ENCODE measurements at places on chromosomes 7 and 10.
A peak's percentile ranks its signal among the peaks of the same experiment; 100 is the strongest.

GRCh38 chr10:121032460-121032859 is 181.3 kb downstream of the WDR11 start:
- DNase-seq, result no peak

DNA sequence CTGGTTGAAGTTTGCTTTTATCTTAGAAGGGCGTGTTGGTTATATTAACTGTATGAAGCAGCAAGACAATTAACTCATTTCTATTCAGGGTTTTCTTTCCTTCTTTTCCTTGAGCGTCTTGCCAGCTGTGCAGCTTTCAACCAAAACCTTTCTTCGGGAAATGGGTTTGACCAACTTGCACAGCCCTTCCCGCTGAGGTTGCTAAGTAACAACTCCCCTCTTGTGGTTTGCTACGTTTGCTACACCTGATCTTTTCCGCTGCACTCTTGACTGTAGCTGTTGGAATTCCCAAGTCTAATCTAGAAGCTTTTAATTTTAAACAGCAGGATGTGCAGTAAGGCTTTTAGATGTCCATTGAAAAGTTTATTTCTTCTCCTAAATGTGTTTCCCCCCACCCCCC is 116.9 kb downstream of the CDCA7L start:
- DNase-seq, result no peak

DNA sequence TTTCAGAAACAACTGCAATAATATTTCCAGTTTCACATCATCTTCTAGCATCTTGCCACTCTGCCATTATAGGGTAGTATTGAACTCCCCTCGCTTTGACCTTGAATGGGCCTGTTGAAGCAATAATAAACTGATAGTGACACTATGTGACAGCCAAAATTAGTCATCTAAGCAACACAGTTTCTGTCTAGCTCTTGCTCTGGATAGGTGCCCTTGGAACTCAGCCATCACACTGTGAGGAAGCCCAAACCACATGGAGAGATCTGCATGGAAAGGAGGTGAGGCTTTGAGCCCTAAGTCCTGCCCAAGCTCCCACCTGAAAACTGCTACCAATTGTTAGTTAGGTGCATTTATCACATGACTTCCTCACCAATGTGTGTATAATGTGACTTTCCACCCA is 18.1 kb upstream of the KCND2 start:
- no peak for DNase-seq

GRCh38 chr7:155984028-155984580 is 171.8 kb upstream of the SHH start:
- no peak for DNase-seq

- no peak for DNase-seq
Measured at GRCh38 chr10:11011436-11011835, 6.2 kb upstream of the CELF2 start.

GRCh38 chr7:95596198-95597063 is at the start of gene PDK4:
TSS of gene PDK4 (minus strand) at chr7:95596516. CDS start at chr7:95596293, 223 bp downstream.
- no peak for DNase-seq

DNA sequence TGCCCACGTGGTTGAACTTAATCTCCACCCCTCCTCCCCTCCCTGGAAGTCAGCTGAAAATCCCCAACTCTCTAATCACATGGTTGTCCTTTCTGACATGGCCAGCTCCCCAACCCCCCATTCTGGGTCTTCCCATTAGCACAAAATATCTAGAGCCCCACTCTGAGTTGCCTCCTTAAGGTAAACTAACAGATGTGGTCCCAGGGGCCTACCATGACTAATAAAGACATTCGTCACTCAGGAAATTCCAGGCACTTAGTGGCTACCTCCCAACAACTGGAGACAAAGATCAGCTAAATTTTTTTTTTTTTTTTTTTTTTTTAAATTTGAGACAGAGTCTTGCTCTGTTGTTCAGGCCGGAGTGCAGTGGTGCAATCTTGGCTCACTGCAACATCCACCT is 21.1 kb downstream of the CCDC126 start:
- no peak for DNase-seq

- no peak for DNase-seq
Measured at GRCh38 chr10:81978238-81978637, 103.2 kb downstream of the NRG3 start.

GRCh38 chr10:118809357-118810220 is 54.8 kb upstream of the CACUL1 start:
- DNase-seq, result no peak

GRCh38 chr7:134458806-134459698 is at the start of gene AKR1B1:
TSS of gene AKR1B1 (minus strand) at chr7:134459100. CDS start at chr7:134459062, 38 bp downstream.
- peak; percentile 65 for DNase-seq

GRCh38 chr10:92177546-92177945 is 113.3 kb downstream of the CPEB3 start:
- DNase-seq, result no peak

DNA sequence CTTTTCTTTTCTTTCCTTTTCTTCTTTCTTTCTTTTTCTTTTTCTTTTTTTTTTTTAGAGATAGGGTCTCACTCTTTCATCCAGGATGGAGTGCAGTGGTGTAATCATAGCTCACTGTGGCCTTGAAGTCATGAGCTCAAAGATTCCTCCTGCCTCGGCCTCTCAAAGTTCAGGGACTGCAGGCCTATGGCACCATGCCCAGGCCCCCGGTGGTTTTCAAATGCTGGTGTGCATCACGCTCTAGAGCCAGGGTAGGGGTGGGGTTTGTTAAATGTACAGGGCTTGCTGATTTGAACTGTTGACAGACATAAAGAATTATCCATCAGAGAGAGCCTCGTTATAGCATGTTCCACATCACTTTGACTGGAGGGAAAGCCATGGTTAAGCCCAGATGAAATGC is 5.8 kb downstream of the MINDY4 start:
- DNase-seq, result no peak

GRCh38 chr10:4334871-4335270 is 491.1 kb upstream of the AKR1E2 start:
- DNase-seq, result no peak

- DNase-seq, result peak; percentile 62
Measured at GRCh38 chr7:140230516-140230860, 53.7 kb upstream of the KDM7A start.

GRCh38 chr10:72320676-72321247 is 34.0 kb downstream of the DNAJB12 start:
- no peak for DNase-seq
